ENCODE measurements at places on chromosomes 3 and 15.
A peak's percentile ranks its signal among the peaks of the same experiment; 100 is the strongest.

DNA sequence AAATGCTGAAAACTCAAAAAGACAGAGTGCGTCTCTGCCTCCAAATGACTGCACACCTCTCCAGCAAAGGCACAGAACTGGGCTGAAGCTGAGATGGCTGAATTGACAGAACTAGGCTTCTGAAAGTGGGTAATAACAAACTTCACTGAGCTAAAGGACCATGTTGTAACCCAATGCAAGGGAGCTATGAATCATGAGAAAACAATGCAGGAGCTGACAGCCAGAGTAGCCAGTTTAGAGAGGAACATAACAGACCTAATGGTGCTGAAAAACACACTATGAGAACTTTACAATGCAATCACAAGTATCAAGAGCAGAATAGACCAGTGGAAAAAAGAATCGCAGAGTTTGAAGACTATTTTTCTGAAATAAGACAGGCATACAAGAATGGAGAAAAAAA lies 10.1 kb upstream of the AVEN start:
- DNase-seq, result no peak

DNA sequence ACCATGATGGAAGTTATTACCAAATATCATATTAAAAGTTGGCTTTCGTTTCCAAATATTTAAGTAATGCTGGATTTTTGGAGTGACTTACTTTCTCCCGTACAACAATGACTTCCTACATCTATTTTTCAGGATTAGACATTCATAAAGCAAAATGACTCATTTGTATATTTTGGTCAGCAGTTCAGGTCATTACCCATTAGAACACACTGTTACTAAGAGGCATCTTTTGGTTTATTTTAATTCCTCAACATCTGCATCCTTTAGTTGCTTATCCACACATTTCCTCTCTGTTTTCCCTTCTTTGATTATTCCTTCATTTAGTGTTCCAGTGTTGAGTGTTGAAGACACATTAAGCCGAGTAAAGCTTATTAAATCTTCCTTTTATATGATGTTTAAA lies 348.2 kb downstream of the NAALADL2 start:
- no peak for DNase-seq

DNA sequence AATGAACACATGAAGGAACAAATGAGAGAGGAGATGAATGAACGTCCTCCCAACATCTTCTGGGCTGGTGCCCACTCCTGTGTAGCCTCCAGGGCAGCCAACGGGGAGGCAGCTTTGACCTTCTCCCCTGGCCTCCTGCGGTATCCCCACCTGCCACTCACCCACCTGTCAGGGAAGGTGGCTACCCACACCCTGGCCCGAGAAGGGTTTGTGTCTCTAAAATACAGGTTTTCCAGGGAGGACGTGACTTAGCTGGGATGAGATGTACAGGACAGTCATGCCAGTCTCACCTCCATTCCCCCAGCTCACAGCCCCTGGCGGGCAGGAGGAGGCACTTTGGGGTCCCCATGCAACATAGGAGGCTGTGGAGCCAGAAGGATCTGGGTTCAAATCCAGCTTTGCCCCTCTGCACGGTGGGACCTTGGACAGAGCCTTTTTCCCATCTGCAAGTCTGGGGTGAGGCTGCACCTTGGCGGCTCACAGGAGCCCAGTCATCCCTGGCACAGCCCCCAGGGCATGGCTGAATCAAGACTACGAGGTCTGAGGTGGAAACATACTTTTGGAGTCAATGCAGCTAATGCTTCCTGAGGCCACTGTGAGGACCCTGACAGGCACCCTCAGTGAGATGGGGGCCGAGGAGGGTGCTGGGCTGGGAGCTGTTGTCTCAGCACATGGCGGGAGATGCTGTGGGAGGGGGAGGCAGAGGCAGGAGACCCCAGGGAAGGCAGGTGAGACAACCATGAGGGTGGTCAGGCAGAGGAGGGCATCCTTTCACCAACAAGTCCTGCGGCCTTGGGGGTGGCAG lies 11.1 kb upstream of the PLXND1 start:
- DNase-seq, result no peak

DNA sequence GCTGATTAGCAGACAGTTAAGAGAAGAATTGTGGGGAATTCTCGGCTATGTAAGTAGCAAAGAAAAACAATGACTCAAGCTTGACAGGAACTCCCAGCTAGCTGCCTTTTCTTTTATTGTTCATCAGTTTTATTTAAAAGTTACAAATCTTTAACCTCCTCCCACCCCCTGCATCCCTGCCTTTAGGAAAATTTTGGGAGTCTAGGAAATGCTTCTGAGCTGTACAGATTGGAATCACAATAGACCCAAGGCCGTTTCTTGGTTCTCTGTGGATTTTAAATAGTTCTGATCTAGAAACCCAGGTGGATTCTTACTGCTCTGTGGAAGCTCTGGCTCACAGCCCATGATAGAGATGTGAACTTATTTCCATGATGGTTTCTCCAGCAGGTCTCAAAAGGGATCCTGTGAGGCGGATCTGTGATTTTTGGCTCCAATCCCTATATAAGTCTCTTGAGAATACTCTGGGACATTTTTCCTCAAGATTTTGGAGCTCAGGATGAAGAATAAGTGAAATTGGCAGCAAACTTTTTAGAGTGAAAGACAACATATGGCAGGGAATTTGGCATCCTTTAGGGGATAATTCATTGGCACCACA lies 312.3 kb downstream of the EPHA3 start:
- no peak for DNase-seq

GRCh38 chr3:198048445-198048844 lies 88.4 kb downstream of the LMLN start:
- DNase-seq, result no peak

GRCh38 chr3:20842002-20842401 lies 656.0 kb upstream of the SGO1 start:
- no peak for DNase-seq

- no peak for DNase-seq
Measured at GRCh38 chr3:111040959-111041358, 30.7 kb upstream of the NECTIN3 start.

DNA sequence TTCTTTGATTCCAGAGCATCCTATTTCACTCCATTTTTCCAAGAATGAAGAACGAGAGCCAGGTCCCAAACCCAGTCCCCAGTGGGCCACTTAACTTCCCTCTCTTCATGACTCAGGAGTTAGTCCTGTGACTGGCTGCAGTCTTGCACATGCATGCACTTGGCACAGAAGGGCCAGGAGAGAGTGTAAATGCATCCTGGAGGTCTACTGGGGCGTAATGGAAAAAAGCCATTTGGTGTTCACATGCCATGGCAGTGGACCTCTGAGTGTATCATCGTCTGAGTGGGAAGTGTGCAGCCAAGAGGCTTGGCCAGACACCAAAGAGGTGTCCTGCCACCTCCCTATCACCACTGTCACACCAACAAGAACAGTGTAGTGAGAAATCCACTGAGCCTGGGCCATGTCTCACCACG lies 15.1 kb upstream of the RFTN1 start:
- DNase-seq, result peak; percentile 29

- DNase-seq, result no peak
Measured at GRCh38 chr3:107956991-107957900, 133.6 kb downstream of the CD47 start.

GRCh38 chr15:78340231-78341056 lies at the start of gene CRABP1:
Gene CRABP1, plus strand, starts transcription at chr15:78340353. Its CDS starts 76 bp downstream, at chr15:78340429.
- DNase-seq, result no peak

DNA sequence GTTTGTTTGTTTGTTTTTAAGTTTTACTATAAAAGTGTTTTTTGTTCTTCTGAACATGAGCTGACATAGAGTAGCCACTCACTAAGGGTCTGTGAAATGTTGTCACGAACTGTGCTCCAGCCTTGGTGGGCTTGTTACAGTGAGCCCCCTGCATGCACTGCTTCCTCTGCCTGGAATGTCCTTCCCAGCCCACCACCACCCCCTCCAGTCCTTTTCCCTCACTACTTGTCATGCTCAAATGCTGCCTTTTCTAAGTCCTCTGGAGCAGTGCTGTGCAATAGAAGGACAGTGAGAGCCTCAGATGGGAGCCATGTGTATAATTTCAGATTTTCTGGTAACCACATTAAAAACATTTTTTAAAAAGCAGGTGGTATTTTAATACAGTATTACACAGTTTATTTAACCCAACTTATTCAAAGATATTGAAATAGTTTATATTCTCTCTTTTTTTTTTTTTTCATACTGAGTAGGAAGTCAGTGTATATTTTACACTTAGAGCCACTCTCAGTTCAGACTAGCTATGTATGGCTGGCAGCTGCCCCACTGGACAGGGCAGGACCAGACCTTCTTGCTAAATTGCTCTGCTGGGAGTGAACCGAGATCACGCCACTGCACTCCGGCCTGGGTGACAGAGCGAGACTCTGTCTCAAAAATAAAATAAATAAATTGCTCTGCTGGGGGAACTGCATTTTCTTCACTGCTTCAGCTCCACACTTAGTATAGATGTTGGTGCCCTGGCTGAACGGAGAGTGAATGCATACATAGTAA lies 26.9 kb downstream of the MKRN2OS start:
- DNase-seq, result no peak

DNA sequence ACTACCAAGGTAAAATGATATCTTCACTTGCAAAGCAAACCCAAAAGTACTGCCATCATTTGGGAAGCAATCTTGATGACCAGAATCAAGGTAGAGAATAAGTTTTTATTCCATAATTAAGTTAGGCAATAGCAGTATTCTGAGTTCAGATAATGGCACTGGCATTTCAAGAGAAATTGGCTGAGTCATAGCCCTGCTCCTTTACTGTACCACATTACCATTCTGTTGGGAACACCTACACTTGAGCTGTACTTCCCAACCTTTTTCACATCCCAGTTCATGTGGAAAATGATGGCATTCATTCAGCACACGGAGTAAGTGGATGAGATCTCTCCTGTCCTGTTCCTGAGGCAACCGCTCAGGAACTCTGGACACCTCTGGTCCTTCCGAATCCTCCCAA lies 311.6 kb upstream of the TPRG1 start:
- no peak for DNase-seq

DNA sequence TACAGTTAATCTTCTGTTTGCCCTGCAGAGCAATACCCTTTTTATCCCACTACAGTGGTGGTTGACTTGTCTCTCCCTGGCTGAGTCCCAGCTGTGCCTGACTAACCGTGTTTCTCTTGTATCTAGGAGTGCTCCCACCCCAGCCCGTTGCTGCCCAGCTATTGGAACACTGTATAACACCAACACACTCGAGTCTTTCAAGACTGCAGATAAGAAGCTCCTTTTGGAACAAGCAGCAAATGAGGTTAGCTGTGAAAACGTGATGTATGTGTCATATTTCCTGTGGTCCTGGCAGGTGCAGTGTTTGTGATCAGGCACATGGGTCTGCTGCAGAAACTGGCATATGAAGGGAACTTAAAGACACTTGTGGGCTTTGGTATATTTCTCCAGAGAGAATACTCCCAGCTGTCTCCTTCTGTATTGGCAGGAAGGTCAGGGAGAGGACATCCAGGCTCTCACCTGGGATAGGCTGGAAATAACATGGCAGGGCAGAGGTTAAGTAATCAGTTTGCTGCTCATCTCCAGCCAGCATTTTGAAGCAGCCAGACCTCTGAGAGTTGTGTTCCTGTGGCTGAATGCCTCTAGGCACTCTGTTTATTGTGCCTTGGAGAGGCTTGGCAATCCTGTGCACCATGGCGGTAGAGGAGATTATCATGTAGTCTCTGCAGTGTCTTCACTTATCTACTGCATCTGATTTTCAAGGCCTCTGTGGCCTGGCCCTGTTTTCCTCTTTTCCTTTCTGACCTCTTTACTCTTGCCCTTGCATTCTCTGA lies 34.8 kb downstream of the ATG7 start:
- DNase-seq, result no peak

- DNase-seq, result no peak
Measured at GRCh38 chr3:193483988-193484539, 70.6 kb downstream of the ATP13A4 start.

- no peak for DNase-seq
Measured at GRCh38 chr3:122560680-122561079, 3.4 kb downstream of the PARP9 start.

GRCh38 chr3:72536206-72536877 lies 311.9 kb downstream of the SHQ1 start:
- no peak for DNase-seq

All from T1000 (cell line).